Fibroblast of upper back skin (primary cell): ENCODE measurements at places on chromosomes 5 and 9.

- DNase-seq: no peak
These were observed 771.2 kb upstream of the DMAC1 start for GRCh38 chr9:8570776-8571175.

GRCh38 chr5:90690307-90690706 is 131.7 kb downstream of the ADGRV1 start:
- DNase-seq: no peak

DNA sequence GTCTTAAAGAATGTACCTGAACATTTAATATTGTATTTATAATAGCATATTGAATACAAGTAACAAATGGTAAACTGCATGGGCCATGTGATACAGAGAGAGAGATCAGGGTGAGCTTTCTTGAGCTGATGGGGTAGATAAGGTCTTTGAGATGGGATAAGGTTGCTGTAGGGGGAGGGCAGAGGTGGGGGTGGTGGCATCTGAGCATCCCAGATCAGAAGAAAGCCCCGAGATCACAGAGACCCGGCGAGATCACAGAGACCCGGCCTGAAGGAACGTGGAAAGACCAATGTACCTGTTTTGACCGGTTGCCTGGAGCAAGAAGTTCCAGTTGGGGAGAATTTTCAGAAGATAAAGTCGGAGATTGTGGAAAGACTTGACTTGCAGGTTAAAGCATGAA is 6.6 kb downstream of the SMARCA2 start:
- no peak for DNase-seq

DNA sequence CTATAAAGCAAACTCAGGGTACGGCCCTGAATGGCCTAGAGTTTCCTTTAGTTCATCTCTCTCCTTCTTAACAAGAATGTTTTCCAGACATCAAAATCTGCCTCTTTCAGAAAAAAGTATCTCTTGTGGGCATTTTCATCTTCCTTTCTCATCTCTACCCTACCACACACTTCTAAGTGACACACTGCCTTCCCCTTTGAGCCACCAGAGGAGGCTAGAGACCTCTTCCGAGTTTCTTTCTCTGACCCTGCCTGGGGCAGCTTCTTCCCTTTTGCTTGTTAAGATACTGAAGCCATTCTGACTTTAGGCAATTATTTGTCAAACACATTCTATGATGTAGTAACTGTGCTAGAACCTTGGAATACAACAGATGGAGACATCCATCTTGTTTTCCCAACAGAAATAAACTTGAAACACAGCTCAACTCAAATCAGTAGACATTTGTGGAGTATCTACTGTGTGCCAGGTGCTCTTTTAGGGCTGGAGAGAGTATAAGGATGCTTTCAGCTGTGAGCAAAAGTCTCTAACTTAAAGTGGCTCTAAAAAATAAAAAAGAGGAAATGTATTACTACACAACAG is 8.6 kb upstream of the SV2C start:
- no peak for DNase-seq

- DNase-seq: peak; percentile 96
These were observed 56.7 kb upstream of the RPS23 start for GRCh38 chr5:82334856-82335255.

GRCh38 chr5:156051972-156052371 is 275.0 kb upstream of the SGCD start:
- DNase-seq: no peak

DNA sequence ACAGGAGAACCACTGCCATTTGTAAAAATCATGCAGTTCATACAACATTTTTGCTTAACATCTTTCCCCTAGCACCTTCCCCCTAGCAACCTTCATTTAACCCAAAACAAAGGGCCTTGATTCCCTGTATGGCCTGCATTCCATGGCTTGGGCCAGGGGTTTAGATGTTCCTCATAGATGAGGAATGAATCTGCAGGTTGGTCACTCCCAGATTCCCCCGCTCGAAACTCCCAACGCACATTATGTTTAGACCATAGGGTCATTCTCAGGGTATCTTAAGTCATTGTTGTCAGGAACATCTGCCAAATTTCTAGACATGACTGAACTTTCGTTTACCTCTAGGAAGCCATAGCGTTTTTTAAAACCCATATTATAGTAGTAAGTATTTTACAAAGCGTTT is 282.2 kb upstream of the VLDLR start:
- no peak for DNase-seq

- no peak for DNase-seq
These were observed 45.3 kb upstream of the NKD2 start for GRCh38 chr5:963310-963672.

DNA sequence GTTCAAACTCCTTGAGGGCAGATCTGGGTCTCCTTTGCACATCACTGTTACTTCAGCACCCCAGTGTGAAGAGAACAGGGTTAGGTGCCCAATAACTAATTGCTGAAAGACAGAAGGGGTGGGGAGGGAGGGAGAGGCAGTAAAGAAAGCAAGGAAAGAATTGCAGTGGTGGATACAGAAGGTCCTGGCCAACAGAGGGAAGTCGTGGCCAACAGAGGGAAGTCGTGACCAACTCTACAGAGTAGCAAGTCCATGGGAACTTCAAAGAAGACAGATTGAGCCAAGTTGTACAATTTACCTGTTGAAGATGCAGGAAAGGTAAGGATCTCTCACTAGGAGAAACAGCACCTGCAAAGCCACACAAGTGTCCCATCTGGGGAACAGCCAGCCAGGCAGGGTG is 27.0 kb downstream of the CCNJL start:
- DNase-seq: no peak

DNA sequence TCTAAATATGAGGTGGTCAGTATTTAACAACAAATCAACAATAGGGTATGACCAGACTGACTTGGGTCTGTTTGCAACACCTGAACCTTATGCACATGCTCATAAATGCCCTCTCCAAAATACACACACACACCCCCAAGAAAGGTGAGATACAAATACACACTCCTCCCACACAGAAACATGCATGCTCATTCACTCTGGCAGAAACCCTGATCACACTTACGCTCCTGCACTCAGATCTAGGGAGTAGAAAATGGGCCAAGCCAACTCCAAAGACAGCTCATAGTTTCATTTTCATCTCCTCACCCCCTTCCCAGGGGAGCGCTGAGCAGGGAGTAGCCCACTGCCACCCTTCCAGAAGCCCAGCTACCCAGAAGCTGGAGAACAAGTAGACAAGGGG is 11.3 kb downstream of the TRIM7 start:
- no peak for DNase-seq

DNA sequence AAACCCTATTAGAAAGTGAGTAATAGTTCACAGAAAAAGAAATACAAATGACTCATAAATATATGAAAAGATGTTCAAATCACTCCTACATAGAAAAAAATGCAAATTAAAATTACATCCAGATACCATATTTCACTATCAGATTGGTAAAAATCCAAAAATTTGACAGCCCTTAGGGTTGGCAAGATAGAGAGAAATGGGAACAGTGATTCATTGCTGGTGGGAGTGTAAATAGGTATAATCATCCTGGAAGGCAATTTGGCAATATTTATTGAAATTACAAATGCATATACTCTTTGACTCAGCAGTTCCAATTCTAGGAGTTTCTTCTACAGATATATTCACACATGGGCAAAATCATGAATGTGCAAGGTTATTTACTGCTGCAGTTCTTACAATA is 273.5 kb downstream of the NR2F1-AS1 start:
- DNase-seq: peak; percentile 83

DNA sequence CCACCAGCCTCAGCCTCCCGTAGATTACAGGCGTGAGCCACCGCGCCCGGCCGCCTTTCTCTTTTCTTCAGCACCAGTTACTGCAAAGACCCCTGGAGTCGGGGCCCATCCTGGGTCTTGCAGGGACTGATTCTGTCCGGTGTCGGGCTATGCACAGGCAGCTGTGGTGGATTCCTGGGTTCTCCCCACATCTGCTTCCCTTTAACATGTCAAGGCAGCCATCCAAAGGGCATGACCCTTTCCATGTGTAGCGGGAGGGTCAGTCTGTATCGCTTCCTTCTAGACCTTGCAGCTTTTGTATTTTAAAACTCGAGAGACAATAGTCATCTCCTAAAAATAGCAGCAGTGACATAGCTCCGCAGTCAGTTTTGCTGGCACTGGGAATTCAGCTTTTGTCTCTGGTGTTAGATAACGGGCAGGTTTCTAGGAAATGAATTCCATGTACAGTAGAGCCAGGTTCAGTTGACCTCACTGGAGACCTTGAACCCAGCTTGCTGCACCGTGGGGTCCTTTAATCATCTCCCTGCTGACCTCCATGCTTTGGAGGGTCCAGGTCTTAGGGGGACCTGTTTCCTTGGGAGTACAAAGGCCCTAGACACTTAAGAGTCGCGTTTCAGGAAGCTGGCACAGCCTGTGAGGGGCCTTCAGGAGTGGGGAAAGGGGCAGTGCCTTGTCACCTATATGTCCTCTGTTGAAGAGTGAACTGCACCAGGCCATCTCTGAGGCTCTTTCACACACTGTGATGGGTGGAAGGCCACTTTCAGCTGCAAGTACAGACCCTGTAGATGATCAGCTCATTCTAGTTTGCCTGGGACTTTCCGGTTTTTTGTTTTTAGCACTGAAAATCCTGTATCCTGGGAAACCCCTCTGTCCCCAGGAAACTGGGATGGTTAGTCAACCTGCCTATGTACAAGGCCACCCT is 13.8 kb downstream of the ANKRD33B start:
- DNase-seq: no peak

DNA sequence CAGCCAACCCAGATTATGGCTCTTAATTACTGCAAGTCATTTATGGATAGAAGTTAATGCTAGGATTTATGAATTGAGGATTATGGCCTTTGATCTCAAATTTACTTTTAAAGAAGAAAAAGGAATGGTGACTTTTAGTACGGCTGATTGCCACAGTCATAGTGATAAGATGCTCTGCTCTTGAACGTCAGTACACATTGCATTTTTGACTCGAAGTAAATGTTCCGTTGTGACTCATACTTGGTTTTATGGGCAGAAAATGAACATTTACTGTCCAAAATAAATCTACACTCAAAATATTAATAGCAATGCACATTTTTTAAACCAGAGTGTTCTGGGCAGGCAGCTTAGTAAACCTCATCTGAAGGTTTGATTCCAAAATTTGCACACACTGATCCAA is 830 bp downstream of the ADAMTSL1 start:
- DNase-seq: peak; percentile 66

- no peak for DNase-seq
These were observed 7.3 kb downstream of the ZFP62 start for GRCh38 chr5:180853848-180854176.

DNA sequence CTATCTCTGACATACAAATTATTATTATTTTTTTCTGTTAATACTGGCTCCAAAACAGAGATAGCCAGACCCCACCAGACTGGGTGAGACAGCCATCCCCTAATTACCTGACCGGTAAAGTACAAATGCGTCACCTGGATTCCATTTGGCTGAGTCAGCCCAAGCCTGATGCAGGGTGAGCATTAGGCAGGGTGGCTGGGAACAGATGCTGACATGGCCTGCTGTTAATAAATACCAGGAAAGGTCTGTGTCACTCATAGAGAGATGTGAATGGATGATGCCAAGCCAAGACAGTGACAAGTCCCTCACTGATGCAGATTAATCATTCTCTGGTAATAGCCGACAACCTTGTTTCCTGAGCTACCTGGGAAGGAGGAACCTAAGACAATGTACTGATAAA is 183.5 kb downstream of the TRIM32 start:
- no peak for DNase-seq

- DNase-seq: no peak
These were observed 42.7 kb downstream of the TENT4A start for GRCh38 chr5:6755941-6756340.

- DNase-seq: no peak
These were observed 80.7 kb downstream of the OTULIN start for GRCh38 chr5:14745188-14745563.

DNA sequence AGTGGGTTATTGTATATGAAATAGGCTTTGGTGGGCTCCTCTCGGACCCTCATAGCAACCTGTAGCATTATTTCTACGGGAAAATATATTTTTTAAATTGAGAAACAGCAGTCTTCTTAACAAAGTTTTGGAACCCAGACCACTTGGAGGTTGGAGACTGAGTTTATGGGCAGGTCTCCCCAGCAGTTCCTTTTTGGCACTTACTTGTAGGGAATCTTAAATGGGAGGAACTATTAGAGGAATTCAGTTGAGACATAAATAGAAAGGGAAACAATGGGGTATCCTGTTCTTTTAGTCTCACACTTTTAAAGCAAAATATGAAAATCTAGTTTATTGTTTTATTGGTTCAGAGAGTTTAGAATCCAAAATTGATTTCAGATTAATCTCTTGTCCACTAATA is 111.5 kb downstream of the TRIO start:
- no peak for DNase-seq

GRCh38 chr5:83653669-83654068 is 67.0 kb downstream of the HAPLN1 start:
- DNase-seq: no peak

DNA sequence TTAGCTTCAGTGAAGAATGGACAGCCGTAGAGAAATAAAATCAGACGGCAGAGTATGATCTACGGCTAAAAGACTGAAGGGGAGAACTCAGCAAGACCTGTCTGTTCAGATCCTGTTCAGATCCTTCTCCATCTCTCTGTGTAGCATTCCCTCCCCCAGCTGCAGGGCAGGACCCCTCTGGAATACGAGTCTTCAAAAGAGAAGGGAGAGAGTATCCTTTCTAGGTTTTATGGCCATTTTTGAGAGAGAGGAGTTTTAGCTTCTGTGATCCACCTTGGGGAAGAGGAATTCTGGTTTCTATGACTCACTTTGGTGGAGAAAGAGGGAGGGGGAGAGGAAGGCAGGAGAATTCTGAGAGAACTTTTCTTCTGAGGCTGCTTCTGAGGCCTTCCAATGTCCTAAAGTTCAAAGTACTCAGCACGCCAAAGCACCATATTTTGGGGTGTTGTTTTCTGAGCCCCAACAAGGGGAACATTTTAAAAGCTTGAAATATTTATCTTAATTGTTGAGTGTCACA is 194.4 kb upstream of the TLE4 start:
- peak; percentile 54 for DNase-seq

GRCh38 chr9:132789719-132790118 is 88.4 kb downstream of the AK8 start:
- no peak for DNase-seq

GRCh38 chr5:132549576-132549975 is 6.3 kb upstream of the IL5 start:
- no peak for DNase-seq

DNA sequence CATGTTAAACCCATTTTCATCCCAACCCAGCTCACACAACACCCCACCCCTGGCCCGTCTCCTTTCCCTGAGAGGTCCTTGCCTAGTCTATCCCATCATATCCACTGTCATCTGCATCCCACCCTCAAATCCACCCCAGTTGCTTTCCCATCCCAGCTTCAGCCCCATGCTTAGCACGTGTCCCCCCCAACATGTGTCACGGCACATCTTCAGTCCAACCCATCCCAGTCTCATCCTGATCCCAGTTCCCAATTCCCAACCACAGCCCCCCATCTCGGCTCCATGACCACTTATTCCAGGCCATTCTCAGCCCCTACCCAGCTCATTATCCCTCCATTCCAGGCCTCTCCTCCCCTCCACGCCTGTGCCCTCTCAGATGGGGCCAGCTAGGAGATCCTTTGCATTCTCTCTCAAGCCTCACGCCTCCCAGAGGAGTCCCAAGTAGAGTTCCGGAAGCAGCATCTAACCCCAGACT is 605 bp upstream of the DBN1 start:
- DNase-seq: peak; percentile 44
